NCI-H2171 treated with DMSO at 0.1 percent for 48 hours (cell line): ENCODE measurements at places on chromosomes 5 and 9.

GRCh38 chr9:121133104-121133816 is 58.5 kb downstream of the CNTRL start:
- DNase-seq: peak; percentile 18

DNA sequence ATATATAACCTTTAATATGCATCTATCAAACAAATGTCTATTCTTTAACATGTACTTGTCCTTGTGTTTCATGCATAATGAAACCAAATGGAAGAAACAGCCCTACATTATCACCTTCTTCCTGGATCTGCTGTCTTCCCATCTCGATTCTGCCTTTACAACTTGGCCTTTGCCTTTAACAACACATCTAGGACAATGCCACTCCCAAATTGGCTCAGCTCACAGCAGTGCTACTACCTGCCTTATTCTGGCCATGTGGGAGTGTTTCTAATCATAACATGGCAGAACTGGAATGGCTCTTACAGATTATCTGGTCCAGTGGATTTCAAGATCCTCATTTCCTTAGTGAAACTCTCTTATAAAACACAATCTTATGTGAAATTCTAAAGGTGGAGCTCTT is 176.5 kb downstream of the CARTPT start:
- no peak for DNase-seq

- peak; percentile 82 for DNase-seq
Observed at GRCh38 chr5:78360924-78361630, 660 bp downstream of the SCAMP1 start.

DNA sequence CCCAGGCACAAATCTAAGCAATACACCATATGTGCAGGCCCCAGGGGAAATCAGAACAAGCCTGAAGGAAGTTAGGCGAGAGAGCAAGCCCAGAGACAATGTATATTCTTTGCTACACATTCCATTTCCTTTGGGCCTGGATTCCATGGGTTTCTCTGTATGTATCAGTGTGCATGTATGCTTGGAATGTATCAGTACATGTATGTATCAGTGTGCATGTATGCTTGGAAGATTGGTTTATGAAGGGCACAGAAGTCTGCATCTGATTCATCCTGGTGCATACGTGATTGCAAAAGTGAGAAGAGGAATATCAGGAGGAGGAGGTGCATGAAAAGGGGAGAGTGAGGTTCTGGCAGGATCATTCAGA is 232.6 kb upstream of the ANKRD55 start:
- DNase-seq: peak; percentile 77

- no peak for DNase-seq
Observed at GRCh38 chr5:28707706-28708105, 1669.3 kb upstream of the CDH9 start.

- peak; percentile 93 for DNase-seq
Observed at GRCh38 chr9:109639674-109640579, 140.1 kb upstream of the PALM2AKAP2 start.

- DNase-seq: no peak
Observed at GRCh38 chr5:142313682-142314081, 11.1 kb downstream of the SPRY4 start.

GRCh38 chr5:179863449-179864085 is 5.0 kb upstream of the MRNIP start:
- no peak for DNase-seq

- DNase-seq: no peak
Observed at GRCh38 chr9:129919841-129920240, 84.6 kb downstream of the USP20 start.

GRCh38 chr5:598564-598890 is 13.6 kb upstream of the CEP72 start:
- no peak for DNase-seq

- DNase-seq: no peak
Observed at GRCh38 chr5:132471151-132471907, 19.2 kb downstream of the IRF1 start.

- DNase-seq: no peak
Observed at GRCh38 chr5:82993416-82993815, 83.8 kb downstream of the TMEM167A start.

GRCh38 chr5:93099902-93100347 is 481.1 kb downstream of the NR2F1-AS1 start:
- no peak for DNase-seq

DNA sequence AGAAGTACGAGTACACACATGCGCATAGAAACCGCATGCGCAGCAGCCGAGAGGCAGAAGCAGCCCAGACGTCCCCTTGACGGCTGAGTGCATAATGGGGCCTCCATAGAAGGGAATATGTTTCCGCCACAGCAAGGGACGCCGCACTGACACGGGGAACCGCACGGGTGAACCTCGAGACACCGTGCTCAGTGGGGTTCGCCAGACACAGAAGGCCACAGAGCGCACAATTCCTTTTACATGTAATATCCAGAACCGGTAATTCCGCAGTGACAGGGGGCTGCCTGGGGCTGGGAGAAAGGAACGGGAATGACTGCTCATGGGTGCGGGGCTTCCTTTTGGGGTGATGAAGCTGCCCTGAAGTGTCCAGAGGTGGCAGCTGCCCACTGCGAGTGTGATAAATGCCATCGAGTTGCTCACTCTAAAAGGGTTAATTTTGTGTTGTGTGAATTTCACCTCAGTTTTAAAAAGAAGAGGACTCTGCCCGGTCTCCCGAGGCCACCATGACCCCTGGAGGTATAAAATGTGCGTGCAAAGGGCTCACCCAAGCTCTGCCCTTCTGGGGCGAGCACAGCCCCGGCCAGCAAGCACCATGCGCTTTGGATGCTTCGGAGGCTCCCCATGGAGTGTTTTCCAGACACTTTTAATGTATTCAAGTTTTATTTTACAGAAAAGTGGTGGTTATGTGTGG is 29.7 kb downstream of the MRPL36 start:
- DNase-seq: no peak

DNA sequence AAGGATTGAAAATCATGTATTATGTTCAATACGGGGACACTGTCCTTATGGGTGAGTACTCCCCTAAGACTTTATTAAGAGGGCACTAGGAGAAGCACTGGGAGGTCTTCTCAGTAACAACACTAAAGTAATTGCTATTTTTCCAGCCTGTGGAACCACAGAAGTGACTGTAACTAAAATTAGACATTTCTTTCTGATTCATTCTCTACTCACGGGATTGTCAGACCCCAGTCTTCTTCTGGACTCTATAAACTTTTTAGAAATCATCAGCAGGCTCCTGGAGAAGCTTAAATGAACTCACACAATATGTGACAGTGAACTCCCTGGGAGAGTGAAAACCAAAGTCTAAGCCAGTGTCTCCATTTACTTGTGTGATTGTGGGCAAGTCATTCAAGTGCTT is 14.5 kb downstream of the TLR4 start:
- DNase-seq: no peak

DNA sequence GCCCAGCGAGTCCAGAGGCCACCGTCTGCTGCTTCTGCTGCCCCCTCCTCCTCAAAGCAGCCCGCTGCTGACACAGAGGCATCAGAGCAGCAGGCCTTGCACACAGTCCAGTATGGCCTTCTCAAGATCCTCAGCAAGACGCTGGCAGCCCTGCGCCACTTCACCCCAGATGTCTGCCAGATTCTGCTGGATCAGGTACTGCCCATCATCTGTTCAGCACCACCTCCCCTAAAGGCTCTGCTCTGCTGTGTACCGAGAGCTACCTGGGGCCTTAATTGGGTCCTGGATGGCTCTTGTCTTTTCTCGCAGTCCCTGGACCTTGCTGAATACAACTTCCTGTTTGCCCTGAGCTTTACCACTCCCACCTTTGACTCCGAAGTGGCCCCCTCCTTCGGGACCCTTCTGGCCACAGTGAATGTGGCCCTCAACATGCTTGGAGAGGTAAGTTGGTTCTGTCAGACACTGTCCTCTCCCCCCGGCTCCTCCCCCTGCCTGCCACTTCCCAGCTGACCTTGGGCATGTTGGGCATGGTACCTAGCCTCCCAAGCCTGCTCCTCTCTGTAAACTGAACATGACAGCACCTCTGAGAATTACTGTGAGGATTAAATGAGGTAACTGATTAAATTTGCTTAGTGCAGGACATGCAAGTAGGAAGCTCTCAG is 22.7 kb downstream of the SH3GLB2 start:
- DNase-seq: no peak

- no peak for DNase-seq
Observed at GRCh38 chr9:106644661-106645060, 218.3 kb upstream of the ZNF462 start.

GRCh38 chr5:141883184-141883891 is 5.1 kb upstream of the PCDH1 start:
- no peak for DNase-seq
